Stimulated activated CD8-positive, alpha-beta memory T cell treated with anti-CD3 and anti-CD28 coated beads, Interleukin-2, amount 100 ng/mL, for 1 hour (primary cell): ENCODE measurements at places on chromosomes 1 and 21.

GRCh38 chr21:43365611-43366426 lies 61.1 kb downstream of the SIK1 start:
- DNase-seq = no peak

DNA sequence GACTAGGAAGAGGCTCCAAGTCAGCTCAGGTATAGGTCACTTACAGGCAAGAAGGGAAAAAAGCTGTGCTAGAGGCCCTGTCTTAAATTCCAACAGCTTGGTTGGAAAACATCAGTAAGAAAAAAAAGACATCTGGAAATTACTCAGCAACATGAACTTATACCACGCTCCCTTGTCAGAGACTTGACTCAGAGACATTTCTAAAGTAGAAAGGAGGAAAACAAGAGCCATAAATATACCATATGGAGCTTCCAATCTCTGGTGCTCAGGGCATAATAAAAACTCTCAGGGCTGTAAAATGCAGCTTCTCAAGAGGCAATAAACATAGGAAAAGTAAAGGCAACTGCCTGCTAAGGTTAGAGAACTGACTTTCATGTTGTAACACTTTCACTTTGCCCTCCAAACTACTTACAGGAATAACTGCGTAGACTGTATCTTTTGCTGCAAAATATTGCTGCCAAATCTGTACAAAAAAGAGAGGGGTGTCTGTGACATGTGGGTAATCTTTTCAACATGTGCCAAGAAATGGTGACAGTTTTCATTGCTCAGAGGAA lies 14.7 kb downstream of the ATPAF1 start:
- no peak for DNase-seq

- peak; percentile 24 for DNase-seq
Measured at GRCh38 chr21:35138665-35139381, 89.7 kb upstream of the RUNX1 start.

GRCh38 chr1:88009916-88010315 lies 674.2 kb upstream of the PKN2 start:
- no peak for DNase-seq

DNA sequence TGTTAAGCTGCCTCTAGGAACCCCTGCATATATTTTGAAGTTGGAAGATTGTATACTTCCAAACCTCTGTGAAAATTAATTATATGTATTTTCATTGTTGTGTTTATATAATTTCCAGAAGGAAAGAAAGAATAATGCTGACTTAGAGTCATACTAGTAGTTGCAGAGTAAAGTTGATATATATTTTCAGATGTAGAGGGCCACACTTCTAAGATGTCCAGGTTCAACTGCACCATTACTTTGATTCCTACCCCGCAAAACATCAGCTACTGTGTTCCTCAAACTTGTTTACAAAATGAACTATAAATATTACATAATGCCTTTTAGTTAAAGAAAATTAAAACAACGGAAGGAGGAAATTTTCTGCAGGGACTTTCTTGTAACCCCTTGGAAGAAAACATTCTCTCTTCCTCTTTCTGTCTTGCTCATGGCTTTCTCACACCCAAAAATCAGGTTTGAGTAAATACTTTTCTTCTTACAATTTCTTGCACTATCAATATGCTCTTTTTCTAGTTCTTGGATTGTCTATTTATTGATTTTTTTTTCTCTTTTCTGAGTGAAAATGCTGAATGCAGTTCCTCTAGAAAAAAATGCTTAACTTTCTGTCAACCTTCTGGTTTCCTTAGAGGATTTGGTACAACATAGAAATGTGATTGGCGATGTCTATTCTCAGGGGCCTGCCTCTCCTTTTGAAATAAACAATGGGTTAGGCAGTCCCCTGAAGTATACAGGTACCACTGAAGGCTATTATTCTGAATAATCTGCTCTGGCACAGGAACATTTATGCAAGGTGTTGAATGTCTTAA lies 867.8 kb downstream of the TTLL7 start:
- no peak for DNase-seq

DNA sequence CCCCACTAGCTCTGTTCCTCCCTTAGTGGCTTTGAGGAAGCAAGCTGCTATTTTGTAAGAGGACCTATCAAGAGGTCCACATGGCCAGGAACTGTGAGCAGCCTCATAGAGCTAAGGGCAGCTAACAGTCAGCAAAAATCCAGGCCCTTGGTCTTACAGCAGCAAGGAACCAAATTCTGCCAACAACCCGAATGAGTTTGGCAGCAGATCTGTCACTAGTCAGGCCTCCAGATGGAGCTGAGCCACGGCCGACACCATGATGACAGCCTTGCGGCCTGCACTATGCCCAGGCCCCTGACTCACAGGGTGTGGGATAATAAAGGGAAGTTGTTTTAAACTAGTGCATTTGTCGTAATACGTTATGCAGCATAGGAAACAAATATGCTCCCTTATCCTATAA lies 28.0 kb upstream of the H3-3A start:
- no peak for DNase-seq

GRCh38 chr21:31420988-31421387 lies 76.9 kb upstream of the TIAM1 start:
- DNase-seq = no peak

DNA sequence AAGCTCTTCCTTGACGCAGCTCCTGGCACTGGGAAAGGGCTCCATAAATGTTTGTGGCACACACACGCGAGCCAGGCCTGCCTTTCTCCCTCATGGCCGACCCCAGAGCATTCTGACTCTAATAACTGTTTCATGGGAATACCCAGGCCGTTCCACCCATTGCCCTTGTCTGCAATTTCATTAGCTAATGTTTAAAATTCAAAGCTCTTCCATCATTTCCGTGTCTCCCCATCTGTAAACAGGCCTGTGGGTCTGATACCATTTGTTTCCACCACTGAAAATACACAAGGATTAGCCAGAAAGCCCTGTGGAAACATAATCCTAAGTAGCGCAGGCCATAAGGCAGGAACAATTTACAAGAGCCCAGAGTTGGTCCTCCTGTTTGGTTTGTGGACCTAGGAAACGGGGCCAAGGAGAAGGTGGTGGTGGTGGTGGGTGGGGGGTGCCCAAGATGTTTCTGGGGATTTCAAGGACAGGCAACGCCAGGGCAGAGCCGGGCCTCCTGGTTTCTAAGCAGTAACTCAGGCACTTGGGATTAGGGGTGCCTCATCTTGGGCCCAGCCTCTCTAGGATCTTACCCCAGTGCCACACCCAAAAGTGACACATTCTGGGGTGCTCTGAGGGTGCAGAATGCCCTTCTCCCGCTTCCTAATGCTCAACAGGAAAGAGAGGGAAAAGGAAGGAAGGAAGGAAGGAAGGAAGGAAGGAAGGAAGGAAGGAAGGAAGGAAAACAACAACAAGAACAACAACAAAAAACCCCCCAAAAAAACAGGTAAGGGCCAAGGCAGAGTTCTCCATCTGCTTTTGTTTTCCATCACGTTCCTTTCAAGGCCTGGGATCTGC lies 79.4 kb downstream of the SSBP3 start:
- DNase-seq = no peak

DNA sequence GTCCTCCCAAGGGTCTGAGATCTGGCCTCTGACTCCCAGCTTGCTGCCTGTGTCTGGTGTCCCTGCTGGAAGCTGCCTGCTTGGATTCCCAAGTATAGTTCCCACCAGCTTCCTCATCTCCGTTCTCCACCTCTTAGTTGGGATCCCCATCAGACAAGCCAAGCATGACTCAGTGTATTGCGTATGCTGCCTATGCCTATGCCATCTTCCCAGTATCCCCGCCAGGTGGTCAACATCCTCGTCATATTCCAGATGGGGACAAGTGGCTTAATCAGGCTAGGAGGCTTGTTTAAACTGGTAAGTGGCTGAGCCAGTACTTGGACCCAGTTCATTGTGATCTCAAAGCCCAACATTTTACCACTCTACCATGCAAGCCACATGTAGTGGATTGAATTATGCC lies 204.4 kb downstream of the GRIK3 start:
- no peak for DNase-seq

GRCh38 chr1:180498594-180498993 lies 3.8 kb downstream of the ACBD6 start:
- no peak for DNase-seq

- no peak for DNase-seq
Measured at GRCh38 chr1:117592155-117592554, 13.7 kb upstream of the TENT5C start.

- DNase-seq = no peak
Measured at GRCh38 chr1:64248065-64248464, 44.6 kb downstream of the UBE2U start.

DNA sequence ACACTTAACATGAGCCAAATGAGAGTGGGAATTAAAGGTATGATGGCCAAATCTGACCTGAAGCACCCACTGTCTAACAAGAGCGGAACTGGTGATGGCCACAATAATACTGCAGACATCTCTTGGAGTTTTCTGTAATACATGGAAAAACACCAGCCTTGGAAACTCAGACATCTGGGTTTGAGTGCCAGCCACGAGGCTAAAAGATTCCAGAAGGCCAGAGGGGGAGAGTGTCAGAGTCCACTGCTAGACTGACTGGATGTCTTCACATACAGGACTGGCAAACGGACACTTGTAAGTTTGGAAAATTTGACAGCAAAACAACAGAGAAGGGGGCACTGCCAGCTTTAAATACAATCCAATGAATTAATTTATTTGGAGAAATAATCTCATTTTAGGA lies 175.1 kb downstream of the ADSS2 start:
- DNase-seq = no peak

GRCh38 chr1:11337580-11338073 lies 64.6 kb downstream of the UBIAD1 start:
- peak; percentile 43 for DNase-seq

DNA sequence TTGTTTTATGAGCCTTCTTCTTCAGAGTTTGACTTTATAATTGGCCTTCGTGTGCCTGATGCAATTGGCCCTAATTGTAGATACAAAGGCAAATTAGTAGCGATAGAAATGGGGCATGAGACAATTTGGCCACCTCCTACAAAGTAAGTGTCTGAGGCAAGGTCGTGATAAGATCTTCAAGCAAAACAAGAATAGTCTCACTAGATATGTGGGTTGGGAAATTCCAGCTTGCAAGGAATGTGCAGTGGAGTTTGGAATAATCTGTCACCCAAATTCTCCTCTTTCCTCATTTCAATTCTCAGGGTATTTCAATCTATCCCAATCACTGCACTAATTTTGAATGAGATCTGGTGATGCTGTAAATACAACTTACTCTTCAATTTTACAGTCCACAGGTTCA lies 11.4 kb upstream of the TSNAX start:
- DNase-seq = no peak

DNA sequence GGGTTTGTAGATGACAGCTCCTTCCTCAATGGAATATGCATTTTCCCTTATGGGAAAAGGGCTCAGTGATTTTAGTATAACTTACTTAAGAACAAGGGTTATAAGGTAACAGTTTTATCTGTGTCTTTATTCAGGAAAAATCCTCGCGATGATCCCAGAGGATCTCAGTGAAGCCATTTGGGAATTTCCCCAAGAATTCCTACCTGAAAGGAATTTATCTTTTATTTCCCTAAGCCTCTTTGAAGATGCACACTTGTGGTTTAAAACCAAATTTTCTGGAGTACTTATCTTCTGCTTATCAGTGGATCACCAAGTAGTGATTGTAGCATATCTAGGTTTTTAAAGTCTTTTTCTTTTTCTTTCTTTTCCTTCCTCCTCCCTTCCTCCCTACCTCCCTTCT lies 58.8 kb downstream of the AK4 start:
- DNase-seq = no peak

GRCh38 chr1:53860967-53861411 lies 22.9 kb upstream of the NDC1 start:
- DNase-seq = peak; percentile 16

DNA sequence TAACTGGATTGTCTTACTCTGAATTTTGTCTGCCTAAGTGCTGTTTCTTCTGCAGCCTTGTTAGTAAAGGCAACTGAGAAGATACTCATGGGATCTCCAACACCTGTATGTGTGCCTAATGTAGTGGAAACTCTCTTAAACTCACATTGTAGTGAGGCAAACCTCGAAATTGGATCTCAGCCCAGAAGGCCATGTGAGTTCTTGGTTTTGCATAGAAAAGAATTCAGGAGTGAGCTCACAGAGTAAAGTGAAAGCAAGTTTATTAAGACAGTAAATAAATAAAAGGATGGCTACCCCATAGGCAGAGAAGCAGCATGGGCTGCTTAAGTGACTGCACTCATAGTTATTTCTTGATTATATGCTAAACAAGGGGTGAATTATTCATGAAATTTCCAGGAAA lies 1344.7 kb downstream of the NCAM2 start:
- no peak for DNase-seq

- no peak for DNase-seq
Measured at GRCh38 chr21:39867198-39867650, at the start of gene PCP4. TSS of gene PCP4 (plus strand) at chr21:39867438. CDS start at chr21:39867502, 64 bp downstream.

DNA sequence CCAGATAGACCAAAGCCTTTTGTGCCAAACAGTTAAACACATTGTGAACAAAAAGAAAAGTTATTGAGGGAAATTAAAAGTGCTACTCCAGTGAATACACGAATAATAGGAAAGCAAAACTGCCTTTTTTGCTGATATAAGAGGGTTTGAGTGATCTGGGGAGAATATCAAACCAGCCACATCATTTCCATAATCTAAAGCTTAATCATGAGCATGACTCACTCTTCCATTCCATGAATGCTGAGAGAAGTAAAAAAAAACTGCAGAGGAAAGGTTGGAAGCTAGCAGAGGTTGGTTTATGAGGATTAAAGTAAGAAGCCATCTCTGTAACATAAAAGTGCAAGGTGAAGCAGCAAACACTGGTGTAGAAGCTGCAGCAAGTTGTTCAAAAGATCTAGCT lies 350.6 kb upstream of the NCAM2 start:
- DNase-seq = no peak

- no peak for DNase-seq
Measured at GRCh38 chr1:165650981-165651625, 20.1 kb downstream of the MGST3 start.

GRCh38 chr21:20425856-20426255 lies 572.4 kb upstream of the NCAM2 start:
- DNase-seq = no peak

GRCh38 chr1:243672539-243673074 lies 177.4 kb downstream of the AKT3 start:
- no peak for DNase-seq

DNA sequence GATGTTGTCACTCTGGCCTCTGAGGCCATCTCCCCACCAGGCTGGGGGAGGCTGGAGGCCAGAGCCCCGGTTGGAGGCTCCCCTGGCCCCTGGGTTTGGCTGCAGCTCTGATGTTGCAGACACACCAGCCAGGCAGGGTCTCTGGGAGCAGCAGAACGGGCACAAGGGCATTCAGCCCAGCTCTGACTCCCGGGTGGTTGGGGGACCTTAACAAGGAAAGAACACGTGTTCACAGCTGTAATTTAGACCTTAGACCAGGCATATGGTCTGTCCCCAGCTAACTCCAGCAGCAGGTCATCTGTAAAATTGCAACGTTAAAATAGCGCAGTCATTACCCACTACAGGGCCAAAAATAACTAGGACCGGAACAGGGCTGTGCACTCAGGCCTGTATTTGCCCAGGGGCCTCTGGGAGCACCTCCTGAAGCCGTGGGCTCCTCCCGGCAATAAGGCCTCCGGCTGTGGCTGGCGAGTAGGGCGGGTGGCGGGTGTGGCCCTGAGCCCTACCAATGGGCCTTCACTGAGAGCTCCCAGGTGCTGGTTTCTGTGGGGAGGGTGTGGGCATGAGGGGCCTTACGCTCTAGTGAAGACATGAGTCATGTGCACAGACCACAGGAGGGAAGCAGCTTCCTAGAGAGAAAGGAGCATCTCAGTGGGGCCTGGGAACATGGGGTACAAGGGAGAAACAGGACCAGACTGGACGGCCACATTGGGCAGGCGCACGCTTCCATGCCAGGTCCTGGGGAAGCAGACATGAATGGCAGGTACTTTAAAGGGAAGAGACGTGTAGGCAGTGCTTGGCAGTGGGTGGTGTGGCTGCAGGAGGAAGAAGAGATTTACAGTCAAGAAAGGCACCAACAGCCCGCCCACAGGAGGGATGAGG lies 6.1 kb downstream of the LDLRAP1 start:
- peak; percentile 63 for DNase-seq
